ENCODE measurements at places on chromosomes 1 and 21.

- DNase-seq = no peak
These were observed 239.3 kb downstream of the KCNK2 start for GRCh38 chr1:215321802-215322201.

- DNase-seq = no peak
These were observed 155.3 kb upstream of the JUN start for GRCh38 chr1:58939146-58939545.

DNA sequence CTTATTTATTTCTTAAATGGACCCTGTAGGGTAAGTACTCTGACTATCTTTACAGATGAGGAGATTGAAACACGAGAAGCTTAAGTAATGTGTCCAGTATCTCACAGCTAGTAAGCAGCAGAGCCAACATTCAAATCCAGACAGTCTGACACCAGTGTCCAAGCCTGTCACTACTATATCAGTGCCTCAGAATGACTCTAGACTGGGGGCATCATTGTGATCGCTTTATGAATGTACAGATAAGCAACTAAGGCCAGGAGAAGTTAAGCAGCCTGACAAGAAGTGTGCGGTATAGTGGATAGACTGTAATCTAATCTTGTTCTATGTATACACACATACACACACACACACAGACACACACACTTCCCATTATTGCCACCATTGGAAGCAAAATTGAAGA is 158.7 kb downstream of the NTNG1 start:
- no peak for DNase-seq

GRCh38 chr1:14513111-14513510 is 85.4 kb upstream of the KAZN start:
- DNase-seq = no peak

All from NCI-H2081 treated with DMSO at 0.1 percent for 48 hours (cell line).